Stimulated activated CD4-positive, alpha-beta T cell treated with anti-CD3 and anti-CD28 coated beads, Interleukin-1b, Interleukin-23, amount 100 ng/mL, for 1 hour (primary cell): ENCODE measurements at places on chromosomes 7 and 10.

- no peak for DNase-seq
These were observed 16.5 kb upstream of the ANK3 start for GRCh38 chr10:60406182-60406581.

DNA sequence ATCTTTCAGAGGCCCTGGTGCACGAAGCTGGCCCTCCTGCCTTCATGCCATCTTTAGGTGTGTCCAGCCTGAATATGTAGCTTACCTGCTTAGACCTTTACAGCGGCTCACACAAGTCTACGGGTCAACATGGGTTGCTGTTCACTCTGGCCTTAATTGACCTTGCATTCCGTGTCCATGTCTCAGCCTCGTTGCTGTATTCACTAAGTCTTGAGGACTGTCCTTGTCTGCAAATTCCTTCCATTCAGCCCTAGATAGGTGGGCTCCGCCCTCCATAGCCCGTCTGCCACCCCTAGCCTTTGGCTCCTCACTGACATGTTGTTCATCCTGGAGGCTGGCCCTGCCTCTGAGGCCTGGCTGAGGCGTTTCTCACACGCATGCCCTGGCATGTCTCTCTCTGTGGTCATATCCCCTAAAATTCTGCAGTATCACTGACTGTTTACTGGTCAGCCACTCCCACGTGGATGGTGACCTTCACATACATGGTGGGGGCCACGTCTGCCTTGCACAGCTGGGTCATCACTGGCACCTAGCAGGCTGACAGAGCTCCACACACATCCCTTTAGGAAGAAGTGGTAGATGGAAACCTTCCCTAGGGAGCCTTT, 394.1 kb upstream of the MKI67 start:
- no peak for DNase-seq

DNA sequence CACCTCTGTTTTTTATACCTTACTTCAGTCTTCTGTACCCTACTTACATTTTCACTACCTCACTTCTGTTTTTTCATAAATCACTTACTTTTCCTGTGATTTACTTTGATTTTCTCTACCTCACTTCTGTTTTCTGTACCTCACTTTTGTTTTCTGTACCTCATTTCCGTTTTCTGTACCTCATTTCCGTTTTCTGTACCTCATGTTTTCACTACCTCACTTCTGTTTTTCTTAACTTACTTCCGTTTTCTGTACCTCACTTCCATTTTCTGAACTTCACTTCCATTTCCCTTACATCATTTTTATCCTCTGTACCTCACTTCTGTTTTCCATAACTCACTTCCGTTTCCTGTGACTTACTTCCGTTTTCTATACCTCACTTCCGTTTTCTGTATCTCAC, 492.0 kb upstream of the AKR1E2 start:
- DNase-seq: no peak

DNA sequence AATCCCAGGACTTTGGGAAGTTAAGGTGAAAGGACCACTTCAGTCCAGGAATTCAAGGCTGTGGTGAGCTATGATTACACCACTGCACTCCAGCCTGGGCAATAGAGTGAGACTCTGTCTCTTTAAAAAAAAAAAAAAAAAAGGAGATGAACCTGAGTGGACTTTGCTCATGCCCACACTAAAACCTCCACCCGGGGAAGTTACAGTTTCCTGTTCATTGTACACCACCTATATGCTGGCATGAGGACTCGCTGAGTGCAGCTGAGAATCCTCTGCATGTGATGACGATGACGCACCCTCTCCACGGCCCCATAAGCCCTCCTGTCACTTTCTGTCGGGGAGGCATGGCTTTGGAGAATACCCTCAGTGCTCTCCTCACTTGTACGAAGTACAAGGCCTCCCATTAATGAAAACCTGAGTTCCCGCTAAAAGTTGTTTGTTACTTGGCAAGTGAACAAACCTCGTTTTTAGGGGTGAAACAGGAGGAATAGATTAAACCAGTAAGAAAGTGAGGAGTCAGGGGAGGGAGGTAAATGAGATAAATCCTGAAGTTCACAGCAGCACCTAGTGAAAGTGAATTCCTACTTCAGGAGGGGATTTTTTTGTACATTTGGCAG, 15.9 kb downstream of the TMEM176B start:
- DNase-seq: no peak

DNA sequence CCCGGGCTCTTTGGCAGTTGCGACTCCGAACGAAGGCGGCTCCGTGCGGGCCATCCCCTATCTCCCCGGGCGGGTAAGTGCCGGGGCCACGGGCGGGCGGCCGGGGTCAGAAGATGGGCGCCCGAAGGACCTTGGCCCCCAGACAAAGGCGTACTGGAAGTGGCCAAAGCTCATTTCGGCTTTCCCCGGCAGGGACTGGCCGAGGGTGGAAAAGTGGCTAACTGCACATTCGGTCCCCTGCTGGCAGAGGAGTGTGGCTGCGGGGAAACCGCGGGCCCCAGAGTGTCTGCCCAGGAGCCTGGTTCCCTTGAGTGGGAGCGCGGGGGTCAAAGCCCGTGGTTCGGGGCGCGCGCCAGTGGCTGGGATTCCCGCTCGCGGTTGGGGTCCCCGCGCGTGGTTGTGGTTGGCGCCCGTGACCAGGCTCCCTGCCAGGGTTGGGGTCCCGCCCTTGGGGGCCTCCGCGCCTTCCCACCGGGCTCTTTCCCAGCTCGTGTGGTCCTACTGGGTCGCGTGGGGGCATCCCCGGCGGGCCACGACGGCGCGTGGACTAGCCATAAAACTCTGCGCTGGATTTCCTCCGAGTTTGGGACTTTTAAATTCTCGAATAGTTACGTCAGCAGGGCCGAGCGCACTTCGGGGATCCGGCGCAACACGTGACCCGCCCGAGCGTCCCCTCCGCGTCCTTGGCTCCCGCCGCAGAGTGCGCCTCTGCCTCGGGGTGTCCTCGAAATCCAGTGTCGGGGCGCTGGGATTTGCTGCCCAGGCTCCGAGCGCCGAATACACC, 124.4 kb downstream of the TACC2 start:
- no peak for DNase-seq

DNA sequence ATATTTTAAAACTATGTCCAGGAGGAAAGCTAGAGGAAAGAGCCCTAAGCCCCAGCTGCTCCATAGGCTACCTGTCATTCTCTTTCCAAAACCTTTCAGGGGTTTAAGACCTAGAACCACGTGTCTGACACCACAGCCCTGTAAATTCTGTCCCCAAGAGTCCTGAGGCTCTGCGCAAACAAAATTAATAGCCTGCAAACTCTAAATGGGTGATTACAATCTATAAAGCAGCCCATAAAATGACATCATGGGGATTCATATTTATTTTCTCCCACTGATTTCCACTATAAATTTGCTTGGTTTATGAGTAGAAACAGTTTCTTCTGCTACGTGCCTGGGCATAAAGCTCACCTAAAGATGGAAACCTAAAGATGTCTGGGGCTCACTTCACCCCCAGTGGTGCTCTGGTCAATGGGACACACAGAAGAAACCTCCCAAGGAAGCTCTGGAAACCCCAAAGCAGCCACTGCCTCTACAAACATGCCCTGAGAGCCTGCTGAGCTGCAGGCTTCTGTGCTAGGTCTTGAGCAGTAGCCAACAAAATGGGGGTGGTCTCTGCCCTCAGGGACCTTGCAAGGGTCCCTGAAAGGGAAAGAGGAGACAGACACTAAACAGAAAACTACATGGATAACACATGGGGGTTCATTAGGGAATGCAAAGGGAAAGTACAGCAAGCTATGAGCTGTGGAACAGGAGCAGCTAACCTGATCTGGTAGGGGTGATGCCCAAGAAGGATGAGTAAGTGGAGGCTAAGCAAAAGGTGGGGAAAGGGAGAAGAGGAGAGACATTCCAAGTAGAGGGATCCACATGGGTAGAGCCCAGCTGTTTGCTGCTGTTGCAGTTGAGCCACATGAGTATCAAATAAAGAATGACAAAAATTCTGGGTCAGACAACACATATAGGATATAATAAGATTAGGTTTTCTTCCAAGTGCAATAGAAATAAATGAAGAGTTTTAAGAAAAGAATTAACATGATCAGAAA, 331.7 kb downstream of the KCNMA1 start:
- DNase-seq: no peak

DNA sequence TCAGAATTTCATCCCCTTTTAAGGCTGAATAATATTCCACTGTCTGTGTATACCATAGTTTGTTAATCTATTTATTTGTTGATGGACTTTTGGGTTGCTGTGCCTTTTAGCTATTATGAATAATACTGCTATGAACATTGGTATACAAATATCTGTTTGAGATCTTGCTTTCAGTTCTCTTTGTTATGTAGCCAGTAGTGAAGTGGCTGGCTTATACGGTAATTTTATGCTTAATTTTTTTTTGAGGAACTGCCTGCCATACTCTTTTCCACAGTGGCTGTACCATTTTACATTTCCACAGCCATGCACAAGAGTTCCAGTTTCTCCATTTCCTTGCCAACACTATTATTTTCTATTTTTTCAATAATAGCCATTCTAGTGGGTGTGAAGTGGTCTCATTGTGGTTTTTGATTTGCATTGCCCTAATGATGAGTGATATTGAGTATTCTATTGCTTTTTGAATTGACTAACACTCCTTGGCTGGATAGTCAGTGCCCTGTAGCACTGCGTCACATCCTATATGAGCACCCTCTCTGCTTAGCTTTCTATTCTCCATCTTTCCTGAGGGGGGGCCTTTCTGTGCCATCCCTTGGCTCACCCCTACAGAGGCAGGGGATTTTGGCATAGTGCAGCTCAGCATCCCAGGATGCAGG, 29.4 kb upstream of the RAPGEF5 start:
- no peak for DNase-seq

DNA sequence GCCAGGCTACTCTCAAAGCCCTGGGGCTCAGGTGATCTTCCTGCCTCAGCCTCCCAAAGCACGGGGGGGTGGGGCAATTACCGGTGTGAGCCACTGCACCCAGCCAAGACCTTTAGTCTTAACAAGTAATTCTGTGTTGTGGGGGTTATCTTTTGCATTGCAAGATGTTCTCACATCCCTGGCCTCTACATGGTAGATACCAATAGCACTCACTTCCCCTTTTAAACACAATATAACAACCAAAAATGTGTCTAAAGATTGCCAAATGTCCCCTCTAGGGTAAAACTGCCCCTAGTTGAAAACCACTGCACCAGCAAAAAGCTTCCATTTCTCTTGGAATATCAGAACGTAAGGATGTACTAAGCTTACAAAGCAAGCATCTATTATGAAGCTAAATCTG, 225.0 kb downstream of the CTNNA3 start:
- DNase-seq: no peak

DNA sequence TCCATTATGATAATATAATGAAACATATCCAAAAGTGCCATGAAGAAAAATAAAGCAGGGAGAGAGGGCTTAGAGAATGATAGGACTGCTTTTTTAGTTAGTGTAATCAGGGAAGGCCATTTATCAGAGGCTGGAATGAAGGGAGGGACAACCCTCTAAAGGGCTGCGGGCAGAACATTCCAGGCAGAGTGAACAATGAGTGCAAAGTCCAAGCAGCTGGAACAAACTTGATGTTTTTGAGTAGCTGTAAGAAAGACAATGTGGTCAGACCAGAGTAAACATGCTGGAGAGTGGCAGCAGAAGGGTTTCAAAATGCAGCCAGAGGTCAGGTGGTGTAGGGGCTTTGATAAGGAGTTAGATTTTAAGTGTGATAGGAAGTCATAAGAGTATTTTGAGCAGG, 65.6 kb upstream of the CCDC6 start:
- no peak for DNase-seq
